Smooth muscle cell of the brain vasculature (primary cell): ENCODE measurements at places on chromosomes 7 and 10.

- DNase-seq, result no peak
Observed at GRCh38 chr7:114519240-114519639, 104.6 kb downstream of the FOXP2 start.

DNA sequence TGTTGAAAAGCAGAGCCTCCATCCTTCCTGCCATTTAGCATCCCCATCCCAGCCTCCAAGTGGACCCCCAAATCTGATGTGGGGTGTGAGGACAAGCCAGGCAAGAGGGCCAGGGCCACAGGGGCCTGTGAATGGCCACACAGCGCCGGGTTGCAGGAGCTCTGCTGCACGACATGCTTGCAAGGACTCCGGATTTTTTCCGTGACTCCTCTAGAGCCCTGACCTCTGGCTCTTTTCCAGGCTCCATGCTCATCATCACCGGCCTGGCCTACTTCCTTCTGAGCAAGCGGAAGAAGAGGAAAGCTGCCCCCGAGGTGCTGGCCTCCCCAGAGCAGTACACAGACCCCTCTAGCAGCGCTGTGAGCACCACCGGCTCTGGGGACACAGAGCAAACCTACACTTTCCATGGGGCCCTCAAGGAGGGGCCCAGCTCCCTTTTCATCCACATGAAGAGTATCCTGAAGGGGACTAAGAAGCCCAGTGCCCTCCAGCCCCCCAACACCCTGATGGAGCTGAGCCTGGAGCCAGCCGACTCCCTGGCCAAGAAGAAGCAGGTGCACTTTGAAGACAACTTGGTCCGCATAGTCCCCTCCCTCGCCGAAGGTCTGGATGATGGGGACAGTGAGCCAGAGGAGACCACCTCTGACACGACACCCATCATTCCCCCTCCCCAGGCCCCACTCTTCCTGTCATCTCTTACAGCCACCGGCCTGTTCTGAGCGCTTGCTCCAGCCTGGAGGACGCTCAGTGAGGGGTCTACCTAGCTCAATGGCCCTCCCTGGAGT lies 23.5 kb downstream of the TMEM72 start:
- DNase-seq, result no peak

GRCh38 chr7:39428221-39428620 lies 138.0 kb upstream of the YAE1 start:
- no peak for DNase-seq

DNA sequence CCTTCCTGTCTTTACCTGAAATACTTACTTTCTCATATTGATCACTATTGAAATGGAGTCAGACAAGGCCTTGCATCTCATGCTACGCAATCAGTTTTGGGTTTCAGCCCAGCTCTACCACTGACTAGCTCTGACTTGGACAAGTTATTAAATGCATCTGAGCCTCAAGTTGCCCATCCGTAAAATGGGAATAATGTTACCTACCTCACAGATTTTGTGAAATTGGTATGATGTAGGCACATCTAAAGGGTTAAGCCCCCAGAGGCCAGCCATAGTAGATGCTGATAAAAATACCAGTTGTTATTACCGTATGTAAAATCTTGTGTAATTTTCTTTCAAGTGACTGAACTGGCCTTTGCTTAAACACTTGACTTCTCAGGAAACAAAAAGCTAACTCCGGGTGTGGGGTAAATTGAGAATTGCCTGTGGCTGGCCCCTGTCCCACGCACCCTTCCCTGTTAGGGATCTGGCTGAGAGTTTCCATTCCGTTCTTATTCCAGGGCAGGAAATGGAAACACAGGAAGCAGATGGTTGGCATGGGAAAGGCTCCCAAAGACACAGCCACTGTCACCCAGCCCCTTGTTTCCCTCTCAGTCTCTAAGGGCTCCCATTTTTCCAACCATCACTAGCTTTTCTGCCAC lies 7.5 kb downstream of the DUSP5 start:
- no peak for DNase-seq

GRCh38 chr7:29881724-29882123 lies 75.4 kb downstream of the WIPF3 start:
- DNase-seq, result no peak
